Activated CD4-positive, alpha-beta T cell treated with anti-CD3 and anti-CD28 coated beads, Interleukin-2, amount 50 U/mL, for 48 hours (primary cell): ENCODE measurements at places on chromosomes 7 and 10.

DNA sequence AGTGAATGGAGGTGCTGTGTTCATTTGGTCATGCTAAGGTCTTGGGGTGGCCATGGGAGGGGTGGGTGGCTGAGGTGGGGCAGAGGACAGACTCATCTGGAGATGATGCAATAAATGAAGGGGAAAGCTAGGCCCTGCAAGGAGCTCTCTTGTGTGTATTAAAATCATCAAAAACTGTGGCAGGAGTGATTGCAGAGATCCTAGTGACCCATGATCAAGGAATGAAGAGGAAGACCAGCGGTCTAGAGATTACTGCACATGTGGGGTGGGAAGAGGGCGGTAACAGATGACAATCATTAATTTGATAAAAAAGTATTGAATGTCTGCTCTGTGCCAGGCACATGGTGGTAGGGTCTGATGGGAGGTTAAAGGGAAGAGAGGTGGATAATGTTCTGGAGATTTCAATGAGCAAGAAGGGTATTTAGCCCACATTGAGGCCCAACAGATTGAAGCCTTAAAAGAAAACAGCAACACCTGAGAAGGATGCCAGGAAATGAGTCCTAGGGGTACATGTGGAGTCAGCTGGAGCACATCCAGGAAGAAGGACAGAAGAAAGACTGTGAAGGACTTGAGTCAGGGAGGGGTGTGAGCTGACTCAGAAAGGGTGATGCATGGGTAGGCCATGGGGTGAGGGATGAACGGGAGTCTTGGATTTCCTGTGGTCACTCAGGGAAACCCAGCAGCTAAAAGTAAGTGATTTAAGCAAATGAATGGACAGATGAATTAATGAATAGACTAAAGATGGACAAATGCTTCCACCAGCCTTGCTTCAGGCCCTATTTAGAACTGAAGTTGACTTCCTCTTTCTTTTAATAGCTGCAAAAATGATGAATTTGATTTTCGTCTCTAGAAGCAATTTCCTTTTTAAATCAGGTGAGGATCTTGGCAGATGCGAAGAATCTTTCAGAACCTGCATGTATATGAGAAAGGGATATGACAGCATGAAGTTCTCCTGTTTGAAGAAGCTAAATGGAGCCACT is 83.1 kb upstream of the IGFBP3 start:
- no peak for DNase-seq

DNA sequence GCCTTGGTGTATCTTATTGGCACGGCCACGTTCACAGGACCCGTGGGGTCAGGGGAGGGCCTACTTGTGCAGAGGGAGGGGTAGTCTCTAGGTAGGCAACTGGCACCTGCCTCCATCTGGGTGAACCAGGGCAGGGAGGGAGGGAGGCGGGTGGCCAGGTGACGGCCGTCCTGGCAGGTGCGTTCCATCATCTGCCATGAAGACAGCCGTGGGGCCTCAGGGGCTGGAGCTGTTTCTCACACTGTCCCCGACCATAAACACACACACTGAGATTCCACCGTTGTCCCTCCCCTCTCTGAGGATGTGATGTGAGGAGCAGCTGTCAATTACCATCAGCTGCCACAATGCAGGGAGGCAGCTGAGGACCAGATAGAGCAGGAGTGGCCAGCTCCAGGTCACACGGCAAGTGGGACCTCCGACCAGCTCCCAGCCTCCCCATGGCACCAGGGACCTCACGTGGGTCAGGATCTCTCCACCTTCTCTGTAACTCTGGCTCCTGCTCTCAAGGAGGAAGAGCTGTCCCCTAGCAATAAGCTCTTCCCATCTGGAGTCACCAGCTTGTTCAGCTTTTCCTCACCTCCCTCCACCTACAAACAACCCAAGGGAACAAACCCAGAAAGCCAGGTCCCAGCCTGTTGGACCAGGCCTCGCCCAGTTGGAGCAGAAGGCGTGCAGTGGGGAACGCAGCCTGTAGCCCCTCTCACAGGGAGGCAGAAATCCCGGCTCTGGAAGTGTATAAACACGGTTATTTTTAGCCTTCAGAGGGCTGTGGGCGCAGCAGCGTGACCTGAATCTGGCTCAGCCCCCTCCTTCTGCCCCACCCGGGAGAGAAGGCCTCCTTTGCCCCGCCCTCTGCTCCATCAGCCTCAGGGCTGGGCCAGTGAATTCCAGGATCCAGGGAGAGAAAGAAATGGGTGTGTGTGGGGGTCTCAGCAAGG is 33.1 kb downstream of the ZMIZ1 start:
- DNase-seq = no peak

GRCh38 chr7:69622014-69622835 is 23.9 kb downstream of the AUTS2 start:
- DNase-seq = no peak

DNA sequence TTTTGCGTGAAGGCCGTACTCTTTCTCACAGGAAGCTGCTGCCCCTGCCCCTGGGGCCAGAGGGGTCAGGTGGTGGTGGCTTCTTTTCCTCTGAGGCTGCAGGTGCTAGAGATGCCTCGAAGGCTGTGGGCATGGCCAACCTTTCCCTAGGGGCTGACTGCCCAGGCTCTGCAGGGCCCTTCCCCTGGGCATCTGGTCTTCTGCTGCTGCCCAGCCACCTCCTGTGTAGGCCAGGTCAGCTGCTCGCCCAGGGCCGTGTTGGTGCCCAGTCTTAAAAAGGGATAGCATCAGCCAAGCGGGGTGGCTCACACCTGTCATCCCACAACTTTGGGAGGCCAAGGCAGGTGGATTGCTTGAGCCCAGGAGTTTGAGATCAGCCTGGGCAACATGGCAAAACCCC is 114.3 kb downstream of the FAM53B start:
- no peak for DNase-seq

DNA sequence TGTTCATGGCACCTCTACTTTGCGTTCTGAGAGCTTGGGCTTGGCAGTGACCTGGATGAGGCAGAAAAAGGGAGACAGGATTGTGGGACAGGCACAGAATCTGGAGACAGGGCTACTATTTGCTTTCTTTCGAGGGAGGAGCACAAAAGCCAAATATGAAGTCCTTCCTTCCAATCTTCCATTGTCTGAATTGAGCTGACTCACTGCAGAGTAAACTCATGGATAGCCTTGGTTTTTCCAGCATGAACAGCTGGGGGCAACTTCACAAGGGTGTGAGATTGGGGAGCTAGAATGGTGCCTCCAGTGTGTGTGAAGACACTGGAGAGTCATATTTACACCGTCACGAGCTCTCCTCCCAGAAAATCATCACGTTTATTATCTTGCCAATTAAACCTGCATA is 55.6 kb upstream of the NRP1 start:
- DNase-seq = no peak

DNA sequence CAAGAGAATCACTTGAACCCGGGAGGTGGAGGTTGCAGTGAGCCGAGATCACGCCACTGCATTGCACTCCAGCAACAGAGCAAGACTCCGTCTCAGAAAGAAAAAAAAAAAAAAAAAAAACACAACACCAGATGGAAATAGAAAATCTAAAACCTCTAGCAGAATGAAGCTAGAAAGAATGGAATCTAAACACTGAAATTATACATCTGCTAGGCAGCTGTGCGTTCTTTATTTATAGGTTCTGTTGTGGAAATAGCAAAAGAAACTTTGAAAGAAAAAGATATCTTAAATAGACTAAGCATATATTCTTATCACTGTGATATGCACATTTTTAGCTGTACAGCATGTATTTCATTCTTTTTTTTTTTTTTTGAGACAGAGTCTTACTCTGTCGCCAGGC is 17.1 kb downstream of the BMPR1A start:
- no peak for DNase-seq

- DNase-seq = no peak
Observed at GRCh38 chr10:124644771-124645415, 99.3 kb downstream of the FAM53B start.

DNA sequence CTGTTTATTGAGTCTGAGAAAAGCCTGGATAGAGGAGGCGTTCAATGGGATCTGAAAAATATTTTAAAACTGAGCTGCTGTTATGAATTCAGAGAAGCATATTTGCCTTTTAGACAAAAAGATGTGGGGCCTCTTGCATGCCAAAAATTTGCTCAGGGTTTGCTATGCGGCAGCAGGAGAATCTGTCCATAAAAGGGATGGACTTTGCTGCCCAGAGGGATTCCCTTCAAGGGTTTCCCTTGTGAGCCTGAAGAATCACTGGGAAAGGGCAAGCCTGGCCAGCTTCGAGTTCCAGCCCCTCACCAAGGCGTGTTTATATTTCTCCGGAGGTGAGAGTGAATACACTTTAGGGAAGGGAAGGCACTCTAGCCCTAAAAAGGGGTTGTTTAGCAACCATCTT is 55.5 kb upstream of the CALD1 start:
- no peak for DNase-seq

DNA sequence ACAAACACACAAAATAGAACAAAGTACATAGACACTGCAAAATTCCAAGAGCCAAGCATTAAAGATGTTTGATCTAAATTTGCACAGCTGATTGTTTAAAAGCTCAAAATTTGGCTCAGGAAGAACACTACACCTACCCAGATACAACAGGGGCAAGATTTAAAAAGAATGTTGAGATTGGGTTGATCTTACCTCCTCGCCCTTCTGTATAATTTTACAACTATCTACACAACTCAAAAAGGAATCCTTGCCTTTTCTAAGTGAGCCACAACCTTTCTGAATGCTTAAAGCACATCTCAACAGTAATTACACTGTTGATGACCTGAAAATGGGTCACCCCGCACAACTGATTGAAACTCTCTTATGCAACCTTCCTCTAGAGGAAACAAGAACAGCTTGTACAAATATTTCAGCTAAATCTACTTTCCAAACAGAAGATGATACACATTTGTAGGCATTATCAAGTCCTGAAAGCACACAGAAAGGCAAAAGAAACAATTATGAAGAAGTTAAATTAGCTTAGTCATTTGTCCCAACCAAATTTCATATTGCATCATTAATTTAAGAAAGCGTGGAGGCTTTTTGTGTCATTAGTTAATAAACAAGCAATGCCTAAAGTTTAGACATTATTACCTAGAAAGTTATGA is 75.5 kb downstream of the UBE2H start:
- DNase-seq = no peak

DNA sequence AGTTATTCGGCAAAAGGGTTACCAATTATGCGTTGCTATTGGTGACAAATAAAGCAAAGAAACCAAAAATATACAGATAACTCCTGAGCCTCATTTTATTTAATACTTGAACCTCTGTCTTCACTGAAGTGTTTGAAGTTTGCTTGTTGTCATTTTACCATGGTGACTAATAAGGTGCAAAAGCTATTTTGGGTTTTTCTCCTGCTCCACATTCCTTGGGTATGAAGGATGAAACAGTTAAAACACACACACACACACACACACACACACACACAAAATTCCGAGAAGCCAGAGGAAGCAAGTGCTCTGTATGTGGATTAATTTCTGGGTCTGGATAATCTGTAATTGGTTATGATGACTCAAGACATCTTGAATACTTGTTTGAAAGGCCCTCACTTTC is 246.5 kb downstream of the COBL start:
- no peak for DNase-seq

DNA sequence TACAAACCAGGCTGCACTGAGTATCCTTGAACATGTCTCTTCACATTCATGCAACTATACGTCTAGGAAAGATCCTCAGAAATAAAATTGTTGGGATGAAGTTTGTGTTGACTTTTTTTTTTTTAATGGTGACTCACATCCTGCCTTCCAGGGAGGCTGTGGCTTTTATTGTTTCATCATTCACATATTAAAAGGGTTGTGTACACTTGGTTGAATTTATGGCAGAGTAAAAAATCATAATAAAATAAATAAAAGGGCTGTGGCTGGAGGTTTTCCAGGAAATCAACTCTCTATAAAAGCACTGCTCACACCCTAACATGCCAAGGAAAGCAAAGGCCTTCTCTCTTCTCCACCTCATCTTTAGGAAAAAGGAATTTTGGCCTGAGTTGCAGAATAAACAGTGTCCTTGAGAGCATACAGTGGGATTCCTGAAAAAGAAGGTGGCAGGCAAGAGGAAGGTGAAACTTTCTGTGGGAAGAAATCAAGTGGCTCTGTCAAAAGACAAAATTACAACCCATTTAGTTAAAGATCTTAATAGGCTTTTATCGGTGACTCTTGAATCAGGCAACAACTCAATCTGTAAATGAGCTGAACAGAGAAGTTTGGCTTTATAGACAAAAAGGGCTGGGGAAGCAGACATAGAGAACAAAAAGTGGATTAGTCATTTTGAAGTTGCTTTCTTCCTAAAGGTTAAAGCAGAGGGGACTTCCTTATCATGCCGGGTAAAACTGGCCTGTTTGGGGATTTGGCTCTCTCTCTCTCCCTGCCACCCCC is 41.6 kb upstream of the FHIP2A start:
- DNase-seq = no peak

GRCh38 chr10:1424648-1425047 is 312.7 kb downstream of the ADARB2 start:
- no peak for DNase-seq

DNA sequence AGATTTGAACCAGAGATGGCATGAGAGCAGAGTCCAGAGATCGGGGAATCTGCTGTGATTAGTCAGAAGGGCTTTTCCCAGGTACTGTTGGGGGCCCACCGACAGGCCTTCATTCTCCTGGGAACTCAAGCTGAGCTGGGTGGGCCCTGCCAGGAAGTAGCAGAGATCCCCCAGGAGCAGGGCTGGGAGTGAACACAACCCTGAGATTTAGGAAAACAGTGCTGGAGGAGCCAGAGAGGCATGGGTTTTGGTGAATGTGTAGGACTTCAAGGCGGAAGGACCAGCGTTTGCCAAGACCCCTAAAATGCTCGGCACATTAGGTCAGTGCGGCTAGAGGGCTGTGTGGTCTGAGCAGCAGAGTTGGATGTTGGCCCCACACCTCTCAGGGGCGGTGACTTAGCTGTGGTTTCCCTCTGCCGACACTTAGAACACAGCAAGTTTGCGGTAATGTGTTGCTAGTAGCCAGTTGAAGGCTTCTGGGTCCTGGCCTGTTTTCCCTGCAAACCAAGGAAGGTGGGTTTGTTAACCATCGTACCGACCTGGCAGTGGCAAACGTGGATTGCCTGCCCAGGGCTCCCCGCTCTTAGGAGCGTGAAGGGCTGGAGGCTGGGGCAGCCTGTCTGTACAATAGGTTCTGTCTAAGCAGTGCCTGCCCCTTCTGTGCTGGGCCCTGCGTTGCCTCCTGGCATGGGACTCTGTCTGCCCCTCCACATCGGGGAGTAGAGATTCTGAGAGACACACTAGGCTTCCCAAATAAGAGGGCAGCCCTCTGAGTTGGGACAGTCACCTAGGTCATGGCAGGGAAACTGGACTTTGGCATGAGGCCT is 14.0 kb downstream of the NACAD start:
- DNase-seq = no peak
